ENCODE measurements at places on chromosomes 2 and 18.

GRCh38 chr2:189309331-189309730 lies 129.8 kb upstream of the COL5A2 start:
- no peak for DNase-seq

- no peak for DNase-seq
These were observed 150.0 kb upstream of the ALKAL2 start for GRCh38 chr2:437756-438393.

- DNase-seq = no peak
These were observed 466.5 kb upstream of the ID2 start for GRCh38 chr2:8215159-8215863.

- no peak for DNase-seq
These were observed 169.5 kb upstream of the COPS8 start for GRCh38 chr2:236916181-236916580.

- DNase-seq = no peak
These were observed 299.4 kb upstream of the CDH2 start for GRCh38 chr18:28476302-28476701.

GRCh38 chr2:76640905-76641304 lies 881.3 kb downstream of the LRRTM4 start:
- no peak for DNase-seq
